ENCODE measurements at places on chromosomes 6 and 20.

DNA sequence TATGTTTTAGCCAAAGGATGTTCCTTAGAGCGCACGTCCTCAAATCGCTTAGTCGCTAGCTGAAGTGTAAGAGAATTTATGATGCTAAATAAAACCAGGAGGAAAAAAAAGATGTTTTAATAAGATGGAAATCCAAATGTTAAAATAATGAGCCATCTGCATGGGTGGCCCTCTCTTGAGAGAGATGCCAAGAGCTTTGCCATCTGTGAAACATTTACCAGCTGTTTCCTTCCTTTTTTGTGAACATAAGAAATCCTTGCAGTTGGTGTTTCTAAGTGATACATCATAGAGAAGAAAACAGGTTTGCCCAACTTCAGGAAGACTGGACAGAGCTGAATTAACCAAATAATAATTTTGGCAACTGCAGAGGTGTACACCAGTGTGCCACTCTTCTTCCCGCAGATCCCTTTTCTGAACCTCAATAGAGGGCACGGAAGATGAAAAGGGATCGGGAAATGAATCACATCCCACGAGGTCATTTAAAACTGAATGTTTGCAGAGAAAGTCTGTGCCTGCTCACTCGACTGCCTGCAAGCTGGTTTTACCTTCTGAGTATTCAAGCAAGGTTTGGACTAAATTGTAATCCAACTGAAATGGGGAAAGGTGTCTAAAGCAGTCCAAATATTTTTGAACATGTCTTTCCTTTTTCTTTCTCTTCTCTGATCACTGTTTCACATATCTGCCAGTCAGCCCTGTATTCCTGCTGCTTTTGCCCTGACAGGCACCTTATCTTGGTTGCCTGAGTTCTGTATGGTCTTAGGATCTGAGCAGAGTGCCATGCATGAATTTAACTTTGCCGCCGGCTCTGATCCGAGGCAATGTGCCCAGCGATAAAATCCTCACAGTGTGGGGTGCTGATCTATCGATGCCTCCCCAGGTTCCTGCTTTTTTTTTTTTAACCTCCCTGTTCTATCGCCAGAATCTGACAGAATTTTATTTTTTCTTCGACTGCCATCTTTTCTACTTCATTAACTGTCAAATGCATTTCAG is 35.5 kb upstream of the TSHZ2 start:
- DNase-seq, result no peak

DNA sequence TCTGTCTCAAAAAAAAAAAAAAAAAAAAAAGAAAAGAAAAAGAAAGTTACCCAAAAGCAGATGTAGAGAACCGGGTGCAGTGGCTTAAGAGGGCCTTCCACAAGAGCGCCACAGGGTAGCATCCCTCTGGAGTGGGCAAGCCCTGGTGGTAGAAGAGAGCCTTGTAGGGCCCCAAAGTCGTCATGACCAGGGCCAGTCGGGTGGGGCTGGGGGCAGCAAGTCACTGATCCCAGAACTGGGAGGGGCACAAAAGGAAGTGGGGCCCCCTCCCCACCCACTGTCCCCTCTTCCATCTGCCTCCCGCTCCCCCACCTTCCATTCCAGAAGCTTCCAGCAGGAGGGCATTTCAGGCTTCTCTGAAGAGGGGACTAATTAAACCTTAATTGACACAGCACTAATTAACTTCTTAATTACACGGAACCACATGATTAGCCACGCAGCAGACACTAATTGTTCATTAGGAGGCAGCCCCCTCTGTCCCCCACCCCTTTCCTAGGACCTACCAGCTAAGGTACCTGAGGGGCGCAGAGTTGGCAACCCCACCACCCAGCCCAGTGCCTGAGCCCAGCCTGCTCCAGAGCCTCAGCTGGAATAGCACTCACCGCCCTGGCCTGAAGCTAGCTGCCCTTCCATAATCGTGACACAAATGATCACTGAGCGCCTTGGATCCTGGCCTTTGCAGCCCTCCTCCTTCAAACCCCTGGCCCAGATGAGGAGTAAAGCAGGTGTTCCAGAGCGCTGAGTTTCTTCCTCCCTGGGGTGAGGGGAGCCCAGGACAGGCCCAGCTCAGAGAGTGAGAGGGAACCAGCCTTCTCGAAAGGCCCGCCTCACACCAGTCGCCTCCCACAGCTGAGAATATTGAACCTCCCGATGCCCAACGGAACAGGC is 34.8 kb downstream of the MDFI start:
- no peak for DNase-seq

DNA sequence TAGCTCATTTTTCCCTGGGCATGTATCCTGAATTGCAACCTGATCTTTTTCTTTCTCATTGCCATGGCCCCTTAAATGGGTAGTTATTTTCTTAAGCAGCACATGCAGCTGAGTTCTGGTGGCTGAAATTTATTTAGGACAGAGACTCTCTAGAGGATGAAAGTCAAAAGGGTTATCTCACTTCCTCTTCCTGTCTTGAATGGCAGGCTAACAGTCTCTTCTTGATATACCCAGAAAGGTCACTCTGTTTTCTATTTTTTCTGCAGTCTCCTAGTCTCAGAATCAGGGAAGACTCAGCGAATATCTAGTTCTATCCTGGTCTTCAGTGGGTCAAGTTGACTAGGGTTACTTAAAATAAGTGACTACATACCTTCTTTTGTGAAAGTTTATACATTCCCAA is 243.3 kb downstream of the EPHA7 start:
- no peak for DNase-seq

GRCh38 chr6:1868561-1869261 is 259.0 kb downstream of the FOXC1 start:
- DNase-seq, result no peak

- no peak for DNase-seq
Observed at GRCh38 chr6:143607974-143608373, 69.8 kb upstream of the PHACTR2 start.

- no peak for DNase-seq
Observed at GRCh38 chr6:89597988-89598387, 40.6 kb downstream of the LYRM2 start.

GRCh38 chr20:57751411-57751810 is 41.6 kb upstream of the PMEPA1 start:
- peak; percentile 25 for DNase-seq

- no peak for DNase-seq
Observed at GRCh38 chr20:63525971-63526370, 5.4 kb downstream of the PPDPF start.

DNA sequence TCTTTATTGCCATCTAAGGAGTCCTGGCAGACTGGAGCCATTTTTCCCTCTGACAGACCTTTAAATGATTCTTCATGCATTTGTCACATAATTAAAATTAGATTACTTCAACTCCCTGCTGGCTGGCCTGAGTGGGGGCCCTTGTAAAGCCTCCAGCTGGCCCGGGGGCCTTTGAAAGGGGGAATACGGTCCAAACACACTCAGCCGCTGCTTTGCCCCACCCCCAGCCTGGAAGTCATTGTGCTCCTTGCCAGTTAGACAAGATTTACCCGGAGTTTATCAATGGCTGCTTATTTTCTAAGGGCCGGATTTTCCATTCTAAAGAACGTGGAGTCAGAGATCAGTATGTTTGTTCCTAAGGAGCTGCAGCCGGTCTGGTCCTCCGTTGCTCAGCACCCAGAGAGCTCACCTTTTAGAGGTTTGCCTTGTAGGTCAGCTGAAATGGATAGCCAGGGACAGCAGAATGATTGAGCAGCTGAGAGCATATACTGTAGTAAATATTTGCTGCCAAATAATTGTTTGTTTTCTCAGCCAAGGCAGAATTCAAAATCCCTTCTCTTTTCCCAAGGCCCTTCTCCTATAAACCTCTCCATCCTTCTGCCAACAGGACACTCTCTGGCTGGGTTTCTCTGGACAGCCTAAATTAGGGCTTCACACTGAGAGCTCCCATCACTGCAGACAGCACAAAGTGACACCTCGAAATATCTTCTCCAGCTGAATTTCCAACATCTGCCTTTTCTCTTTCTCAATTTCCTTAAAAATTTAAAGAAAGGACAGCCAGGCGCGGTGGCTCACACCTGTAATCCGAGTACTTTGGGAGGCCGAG is 68.4 kb upstream of the RBM24 start:
- peak; percentile 68 for DNase-seq

- no peak for DNase-seq
Observed at GRCh38 chr6:79764747-79765146, 133.6 kb downstream of the SH3BGRL2 start.

- no peak for DNase-seq
Observed at GRCh38 chr6:11975353-11975977, 36.6 kb upstream of the HIVEP1 start.

GRCh38 chr6:106103728-106104109 is 17.6 kb downstream of the PRDM1 start:
- DNase-seq, result no peak

DNA sequence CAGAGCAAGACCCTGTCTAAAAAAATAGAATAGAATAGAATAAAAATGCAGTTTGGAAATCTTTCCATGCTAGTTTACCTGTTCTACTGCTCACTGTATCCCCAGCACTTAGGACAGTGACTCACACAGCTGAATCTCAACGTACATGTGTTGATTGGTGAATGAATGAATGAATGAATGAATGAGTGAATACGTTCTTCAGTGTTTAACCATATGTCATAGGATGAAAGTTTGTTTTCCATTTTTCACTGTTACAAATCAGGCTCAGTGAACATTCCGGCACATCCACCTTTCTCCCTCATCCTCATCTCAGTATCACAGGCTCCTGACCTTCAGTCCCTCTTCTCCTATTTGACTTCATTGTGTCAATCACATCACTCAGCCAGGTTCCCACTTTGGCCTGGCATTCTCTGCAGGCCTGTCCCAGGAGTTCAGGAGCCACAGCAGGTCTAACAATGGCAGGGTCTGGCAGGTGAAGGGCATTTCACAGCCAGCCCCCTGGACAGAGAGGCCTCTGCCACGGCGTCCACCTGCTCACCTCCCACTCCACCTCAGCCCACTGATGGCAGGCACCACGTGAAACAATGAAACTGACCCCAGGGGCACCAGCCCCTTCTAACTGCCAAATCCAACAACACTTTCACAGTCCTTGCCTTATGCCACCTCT is 7.9 kb downstream of the ZC3H12D start:
- peak; percentile 27 for DNase-seq

GRCh38 chr6:49855221-49855620 is 11.1 kb downstream of the CRISP1 start:
- no peak for DNase-seq

DNA sequence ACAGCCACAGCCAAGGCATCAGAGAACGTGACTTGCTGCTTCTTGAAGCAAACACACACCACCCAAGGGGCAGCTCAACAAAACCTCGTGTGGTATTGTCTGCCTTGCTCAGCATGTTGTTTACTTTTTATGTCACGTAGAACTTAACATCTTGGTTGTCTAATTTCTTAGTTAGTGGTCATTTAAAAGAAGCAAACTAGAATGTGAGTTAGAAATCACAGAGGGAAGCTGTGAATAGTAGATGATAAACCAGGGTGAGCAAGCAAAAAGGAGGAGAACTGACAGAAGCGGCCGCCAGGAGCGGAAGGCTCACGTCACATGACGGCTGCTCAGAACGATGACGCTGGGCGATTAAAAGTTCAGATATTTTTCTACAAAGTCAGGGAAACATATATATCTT is 51.5 kb upstream of the KIF25 start:
- DNase-seq, result no peak

GRCh38 chr6:113281431-113281830 is 575.7 kb upstream of the MARCKS start:
- DNase-seq, result no peak

DNA sequence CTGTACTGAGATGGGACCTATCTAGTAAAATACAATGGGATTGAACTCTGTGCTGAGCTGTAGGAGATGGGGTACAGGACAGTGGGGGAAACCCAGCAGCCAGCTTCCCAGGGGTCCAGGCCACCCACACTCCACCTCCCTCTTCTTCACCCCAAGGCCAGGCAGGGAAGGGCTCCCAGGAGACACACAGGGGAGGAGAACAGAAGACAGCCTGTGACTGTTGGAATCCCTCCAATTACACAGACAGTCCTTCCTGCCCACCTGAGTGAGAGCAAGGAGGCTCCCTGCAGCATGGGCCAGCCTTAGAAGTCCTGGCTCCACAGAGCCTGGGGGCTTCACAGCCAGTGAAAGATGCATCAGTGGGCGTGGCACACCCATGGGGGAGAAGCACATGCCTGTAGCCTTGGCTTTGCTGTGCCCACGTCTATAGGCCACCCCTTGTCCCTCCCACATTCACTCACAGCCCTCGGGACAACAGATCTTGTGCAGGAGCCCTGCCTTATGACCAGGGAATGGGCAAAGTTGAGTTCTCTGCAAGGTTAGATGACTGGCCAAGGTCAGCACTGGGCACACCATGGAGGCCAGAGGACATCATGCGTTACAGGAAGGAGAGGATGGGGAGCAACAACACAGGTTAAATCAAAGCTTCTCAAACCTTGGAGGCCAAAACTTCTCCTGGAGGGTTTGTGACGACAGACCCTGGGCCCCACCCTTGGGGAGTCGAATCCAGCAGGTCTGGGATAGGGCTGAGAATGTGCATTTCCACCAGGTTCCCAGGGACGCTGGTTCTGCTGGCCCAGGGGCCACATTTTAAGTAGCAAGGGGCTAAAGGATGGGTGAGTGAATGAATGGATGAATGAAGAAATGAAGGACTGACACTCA is 12.3 kb upstream of the CST7 start:
- DNase-seq, result peak; percentile 48

DNA sequence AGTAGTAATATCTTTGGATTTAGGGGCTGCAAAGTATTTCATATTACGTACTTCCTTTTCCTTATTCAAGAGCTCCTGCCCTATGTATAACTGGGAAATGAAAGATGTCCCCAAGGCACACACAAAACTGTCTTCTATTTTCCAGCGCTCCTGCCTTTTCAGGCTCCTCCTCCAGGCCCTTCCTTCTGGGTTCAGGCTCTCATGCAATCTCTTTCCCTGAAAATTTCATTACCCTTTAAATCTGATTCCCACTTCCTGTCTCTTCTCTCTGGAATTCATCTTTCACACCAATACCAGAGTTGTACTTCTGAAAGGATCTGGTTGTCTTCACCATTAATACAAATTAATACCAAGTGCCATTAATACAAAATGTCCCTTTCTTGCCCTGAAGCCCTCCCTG is 181.6 kb downstream of the UTRN start:
- DNase-seq, result no peak

DNA sequence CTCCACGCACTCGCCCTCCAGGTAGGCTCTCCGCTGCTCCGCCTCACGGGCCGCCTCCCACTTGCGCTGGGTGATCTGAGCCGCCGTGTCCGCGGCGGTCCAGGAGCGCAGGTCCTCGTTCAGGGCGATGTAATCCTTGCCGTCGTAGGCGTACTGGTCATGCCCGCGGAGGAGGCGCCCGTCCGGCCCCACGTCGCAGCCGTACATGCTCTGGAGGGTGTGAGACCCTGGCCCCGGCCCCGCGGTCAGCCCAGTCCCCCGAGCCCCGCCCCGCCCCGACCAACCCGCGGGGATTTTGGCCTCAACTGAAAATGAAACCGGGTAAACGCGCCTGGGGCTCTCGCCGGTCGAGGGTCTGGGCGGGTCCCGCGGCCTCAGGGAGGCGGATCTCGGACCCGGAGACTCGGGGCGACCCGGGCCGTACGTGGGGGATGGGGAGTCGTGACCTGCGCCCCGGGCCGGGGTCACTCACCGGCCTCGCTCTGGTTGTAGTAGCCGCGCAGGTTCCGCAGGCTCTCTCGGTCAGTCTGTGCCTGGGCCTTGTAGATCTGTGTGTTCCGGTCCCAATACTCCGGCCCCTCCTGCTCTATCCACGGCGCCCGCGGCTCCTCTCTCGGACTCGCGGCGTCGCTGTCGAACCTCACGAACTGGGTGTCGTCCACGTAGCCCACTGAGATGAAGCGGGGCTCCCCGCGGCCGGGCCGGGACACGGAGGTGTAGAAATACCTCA is 598 bp downstream of the HLA-B start:
- peak; percentile 77 for DNase-seq
